ENCODE measurements at places on chromosomes 2 and 18.
A peak's percentile ranks its signal among the peaks of the same experiment; 100 is the strongest.

DNA sequence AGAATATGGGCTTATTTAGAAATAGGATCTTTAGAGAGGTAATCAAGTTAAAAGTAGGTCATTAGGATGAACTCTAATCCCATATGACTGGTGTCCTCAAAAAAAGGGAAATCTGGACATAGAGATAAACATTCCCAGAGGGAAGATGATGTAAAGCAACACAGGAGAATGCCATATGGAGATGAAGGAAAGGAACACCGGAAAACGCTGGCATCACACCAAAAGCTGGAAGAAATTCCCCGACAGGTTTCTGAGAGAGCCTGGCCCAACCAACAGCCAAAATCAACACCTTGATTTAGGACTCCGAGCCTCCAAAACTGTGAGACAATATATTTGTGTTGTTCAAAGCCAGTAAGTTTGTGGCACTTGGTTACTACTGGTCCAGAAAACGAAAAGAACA, 296.7 kb downstream of the DSEL start:
- no peak for DNase-seq

- DNase-seq, result no peak
Observed at GRCh38 chr18:37251679-37252078, 313.9 kb downstream of the CELF4 start.

GRCh38 chr2:200422071-200422470, 87.8 kb downstream of the KCTD18 start:
- DNase-seq, result peak; percentile 30

- DNase-seq, result no peak
Observed at GRCh38 chr18:44119607-44120006, 561.1 kb upstream of the SETBP1 start.

DNA sequence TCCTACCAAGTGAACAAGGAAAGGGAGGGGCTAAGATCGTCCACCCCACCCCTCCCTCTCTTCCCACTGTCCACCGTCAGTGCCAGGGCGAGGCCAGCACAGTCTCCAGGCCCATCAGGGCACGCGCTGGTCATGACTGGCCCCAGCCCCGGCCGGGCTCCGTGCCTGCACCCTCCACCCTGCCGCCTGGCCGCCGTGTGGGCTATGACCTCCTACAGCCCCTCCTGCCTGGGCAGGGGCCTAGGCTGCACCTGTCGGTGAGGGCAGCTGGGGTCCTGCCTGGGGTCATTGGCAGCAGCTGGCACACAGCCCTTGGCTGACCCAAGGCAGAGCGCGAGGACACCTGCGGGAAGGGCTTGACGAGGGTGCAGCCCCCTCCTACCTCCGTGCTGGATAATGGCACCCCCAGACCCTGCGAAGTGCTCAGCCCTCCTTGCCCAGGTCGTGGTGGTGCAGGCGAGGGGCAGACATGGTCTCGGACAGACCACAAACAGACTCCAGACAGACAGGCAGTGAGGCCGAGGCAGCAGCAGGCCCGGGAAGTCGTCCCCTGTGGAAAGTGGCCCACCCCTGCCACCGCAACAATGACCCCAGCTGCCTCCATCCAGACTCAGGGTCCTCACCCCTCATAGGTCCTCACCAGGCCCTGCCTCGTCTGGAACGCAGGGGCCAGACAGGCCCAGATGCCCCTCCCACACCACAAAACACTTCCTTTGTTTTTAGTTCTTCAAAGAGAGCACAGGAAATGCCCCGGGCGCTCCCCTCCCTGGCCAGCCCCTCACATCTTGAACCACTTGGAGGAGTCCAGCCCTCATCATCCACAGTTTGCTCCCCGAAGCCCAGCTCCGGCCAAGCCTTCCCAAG, 43.1 kb upstream of the GPC1 start:
- no peak for DNase-seq

GRCh38 chr2:55045780-55046179, 4.5 kb downstream of the RTN4 start:
- DNase-seq, result peak; percentile 37

- DNase-seq, result no peak
Observed at GRCh38 chr2:66704786-66705185, 269.9 kb downstream of the MEIS1 start.

DNA sequence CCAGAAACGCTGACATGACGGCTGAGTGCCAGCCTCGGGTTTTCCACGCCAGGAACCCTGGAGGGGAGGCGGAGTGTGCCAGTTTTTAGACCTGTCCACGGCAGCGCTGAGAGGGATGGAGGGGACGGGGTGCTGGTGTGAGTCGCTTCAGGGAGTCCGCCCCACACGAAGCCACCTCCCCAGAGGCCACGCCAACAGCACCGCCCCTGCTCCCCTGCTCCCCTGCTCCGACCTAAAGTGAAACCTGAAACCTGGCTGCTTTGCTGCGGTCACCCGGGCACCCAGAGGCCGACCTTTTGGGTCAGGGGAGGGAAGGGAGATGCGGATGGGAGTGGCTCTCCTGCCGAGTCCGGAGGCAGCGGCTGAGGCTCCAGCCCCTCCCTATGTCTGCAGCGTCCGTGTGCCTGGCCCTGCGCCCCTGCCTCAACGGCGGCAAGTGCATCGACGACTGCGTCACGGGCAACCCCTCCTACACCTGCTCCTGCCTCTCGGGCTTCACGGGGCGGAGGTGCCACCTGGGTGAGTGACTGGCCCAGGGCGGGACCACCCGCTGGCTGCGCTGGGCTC, 38.1 kb downstream of the SNED1 start:
- DNase-seq, result no peak

DNA sequence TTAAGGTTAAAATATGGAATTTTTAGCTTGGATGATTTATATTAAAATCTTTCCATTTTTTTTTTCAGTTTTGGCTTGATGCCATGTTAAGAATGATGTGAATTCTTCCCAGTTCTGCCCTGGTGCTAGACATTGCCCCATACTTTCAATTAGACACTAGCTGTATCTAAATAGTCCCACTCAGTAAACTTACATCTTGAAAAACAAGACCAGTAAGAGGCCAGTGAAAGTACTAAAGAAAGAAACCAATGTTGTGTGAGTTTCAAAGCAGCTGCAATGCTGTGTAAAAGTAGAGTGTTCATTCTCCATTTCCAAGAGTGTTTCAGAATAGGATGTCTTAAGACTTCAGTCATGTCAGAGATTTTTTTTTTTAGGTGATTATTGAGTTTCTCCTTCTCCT, 40.0 kb upstream of the CYBRD1 start:
- DNase-seq, result no peak

DNA sequence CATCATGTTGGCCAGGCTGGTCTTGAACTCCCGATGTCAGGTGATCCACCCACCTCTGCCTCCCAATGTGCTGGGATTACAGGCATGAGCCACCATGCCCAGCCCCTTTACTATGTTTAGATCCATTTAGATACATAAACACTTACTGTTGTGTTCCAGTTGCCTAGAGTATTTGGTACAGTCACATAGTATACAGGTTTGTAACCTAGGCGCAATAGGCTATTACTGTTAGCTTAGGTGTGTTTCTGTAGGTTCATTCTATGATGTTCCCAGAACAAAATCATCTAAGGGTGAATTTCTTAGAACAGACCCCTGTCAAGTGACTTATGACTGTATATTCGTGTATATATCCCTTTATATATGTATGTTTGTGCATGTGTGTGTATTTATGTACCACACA, 61.8 kb downstream of the MYCN start:
- no peak for DNase-seq

- no peak for DNase-seq
Observed at GRCh38 chr2:53429901-53430300, 337.7 kb upstream of the CHAC2 start.

- no peak for DNase-seq
Observed at GRCh38 chr2:196390243-196391148, 219.1 kb upstream of the STK17B start.

DNA sequence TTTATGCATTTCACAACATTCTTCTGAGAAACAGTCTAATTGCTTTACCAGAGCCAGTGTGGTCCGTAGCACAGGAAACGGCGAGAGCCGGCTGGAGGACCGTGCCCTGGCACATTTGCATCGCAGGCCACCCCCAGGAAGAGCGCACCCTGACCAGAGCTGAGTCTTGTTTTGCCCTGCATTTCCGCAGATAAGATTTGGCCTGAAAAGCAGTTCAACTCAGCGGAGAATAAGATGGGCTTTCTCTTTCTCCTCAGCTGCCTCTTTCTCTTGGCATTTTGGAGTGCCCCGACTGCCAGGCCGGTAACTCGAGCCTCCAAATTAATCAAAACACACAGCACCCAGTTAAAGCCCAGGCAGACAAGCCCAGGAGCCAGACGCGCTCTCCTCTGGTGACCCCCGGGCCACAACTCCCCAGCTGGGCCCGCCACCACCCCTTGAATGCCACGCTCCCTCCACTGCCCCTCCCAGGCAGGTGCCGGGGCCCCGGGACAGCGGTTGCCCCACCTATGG, 464 bp downstream of the COL4A4 start:
- DNase-seq, result no peak

- no peak for DNase-seq
Observed at GRCh38 chr18:634551-635045, 22.9 kb upstream of the TYMS start.

- no peak for DNase-seq
Observed at GRCh38 chr2:169667583-169667982, 26.6 kb downstream of the CFAP210 start.

DNA sequence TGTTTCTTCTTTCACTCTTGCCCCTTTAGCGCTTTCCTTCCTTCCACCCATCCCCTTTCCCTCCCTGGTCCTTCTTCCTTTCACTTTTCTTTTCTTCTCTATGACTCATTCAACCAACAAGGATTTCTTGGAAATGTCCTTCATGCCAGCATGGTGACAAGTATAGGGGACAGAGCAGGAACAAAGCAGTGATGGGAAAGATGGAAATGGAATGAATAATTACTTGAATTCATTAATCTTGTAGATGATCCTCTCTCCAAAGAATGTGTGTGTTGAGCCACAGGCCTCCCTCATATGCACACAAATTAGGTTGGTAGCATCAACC, 1.5 kb downstream of the VAMP5 start:
- DNase-seq, result peak; percentile 57

- DNase-seq, result peak; percentile 50
Observed at GRCh38 chr18:63439334-63439733, 17.1 kb upstream of the VPS4B start.

GRCh38 chr18:59022167-59022945, 117.3 kb upstream of the SEC11C start:
- DNase-seq, result peak; percentile 73

GRCh38 chr2:221822416-221822815, 250.3 kb upstream of the EPHA4 start:
- no peak for DNase-seq

- DNase-seq, result no peak
Observed at GRCh38 chr2:624096-624495, 53.1 kb downstream of the TMEM18 start.

DNA sequence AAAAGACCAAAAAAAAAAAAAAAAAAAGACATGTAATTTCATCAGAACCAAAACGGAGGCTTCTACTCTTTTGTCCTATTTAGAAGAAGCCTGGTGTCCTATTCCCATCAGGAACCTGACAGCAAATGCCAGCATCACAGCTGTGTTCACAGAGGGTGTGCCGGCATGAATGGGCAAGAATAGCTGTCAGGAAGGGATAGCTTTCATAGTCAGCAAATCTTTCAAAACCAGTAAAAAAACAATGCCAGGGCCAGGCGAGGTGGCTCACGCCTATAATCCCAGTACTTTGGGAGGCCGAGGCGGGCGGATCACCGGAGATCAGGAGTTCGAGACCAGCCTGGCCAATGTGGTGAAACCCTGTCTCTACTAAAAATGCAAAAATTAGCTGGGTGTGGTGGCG, 231.8 kb upstream of the PXDN start:
- no peak for DNase-seq

- no peak for DNase-seq
Observed at GRCh38 chr2:205946226-205946625, 139.7 kb downstream of the INO80D start.

GRCh38 chr2:107263628-107264027, 377.7 kb upstream of the ST6GAL2 start:
- peak; percentile 25 for DNase-seq

GRCh38 chr2:64751286-64752260, 97.9 kb upstream of the SERTAD2 start:
- DNase-seq, result peak; percentile 99

DNA sequence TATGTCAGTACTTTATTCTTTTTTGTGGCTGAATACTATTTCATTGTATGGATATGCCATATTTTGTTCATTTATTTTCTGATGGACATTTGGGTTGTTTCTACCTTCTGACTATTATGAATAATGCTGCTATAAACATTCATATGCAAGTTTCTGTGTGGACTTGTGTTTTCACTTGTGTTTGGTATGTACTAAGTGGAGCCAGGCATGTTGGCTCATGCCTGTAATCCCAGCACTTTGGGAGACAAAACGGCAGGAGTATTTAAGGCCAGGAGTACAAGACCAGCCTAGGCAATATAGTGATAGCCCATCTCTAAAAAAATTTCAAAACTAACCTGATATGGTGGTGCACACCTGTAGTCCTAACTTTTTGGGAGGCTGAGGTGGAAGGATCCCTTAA, 23.3 kb downstream of the MARCHF7 start:
- DNase-seq, result no peak

DNA sequence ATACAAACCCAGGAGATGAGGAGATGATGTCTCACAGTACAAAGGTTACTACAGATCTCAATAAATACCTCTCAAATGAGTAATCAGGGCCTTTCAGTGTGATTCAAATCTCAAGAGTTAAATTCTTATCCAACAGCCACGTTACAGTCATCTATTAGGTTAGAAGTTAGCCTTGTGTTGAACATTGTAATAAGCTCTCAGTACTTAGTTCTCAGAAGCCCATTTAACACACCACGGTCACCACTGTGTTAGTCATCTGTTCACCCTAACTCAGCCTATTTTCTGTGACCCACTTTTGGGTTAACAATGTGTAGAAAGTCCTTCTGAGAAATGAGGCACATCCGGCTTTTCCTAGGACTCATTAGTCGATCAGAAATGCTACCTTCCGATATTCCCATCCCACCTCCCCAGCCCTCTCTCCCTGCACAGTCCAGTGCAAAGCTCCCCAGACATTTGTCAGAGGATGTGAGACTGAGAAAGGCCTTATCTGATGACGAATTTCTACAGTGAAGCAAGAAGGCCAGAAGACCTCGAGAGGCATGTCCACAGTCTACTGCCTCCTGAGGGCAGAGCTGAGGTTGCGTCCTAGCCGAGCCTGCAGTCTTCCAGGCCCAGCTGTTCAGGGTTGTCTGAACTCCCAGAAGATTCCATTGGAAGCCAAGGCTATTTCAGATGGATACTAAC, 92.6 kb downstream of the ACTR2 start:
- peak; percentile 91 for DNase-seq

DNA sequence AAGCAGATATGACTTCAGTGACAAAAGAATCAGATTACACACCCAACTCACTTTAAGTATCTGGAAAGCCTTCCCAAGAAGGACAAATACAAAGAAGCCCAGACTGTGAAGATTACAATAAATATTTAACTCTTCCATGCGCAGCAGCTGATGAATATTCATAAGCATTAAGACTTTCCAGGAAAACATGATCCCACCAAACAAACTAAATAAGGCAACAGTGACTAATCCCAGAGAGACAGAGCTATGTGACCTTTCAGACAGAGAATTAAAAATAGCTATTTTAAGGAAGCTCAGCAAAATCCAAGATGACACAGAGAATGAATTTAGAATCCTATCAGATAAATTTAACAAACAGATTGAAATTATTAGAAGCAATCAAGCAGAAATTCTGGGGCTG, 108.2 kb upstream of the UBE2E3 start:
- DNase-seq, result no peak

Data from kidney glomerular epithelial cell (primary cell).